ENCODE measurements at places on chromosomes 12 and 14.

- peak; percentile 63 for DNase-seq
These were observed 19.7 kb upstream of the CD9 start for GRCh38 chr12:6180268-6181051.

DNA sequence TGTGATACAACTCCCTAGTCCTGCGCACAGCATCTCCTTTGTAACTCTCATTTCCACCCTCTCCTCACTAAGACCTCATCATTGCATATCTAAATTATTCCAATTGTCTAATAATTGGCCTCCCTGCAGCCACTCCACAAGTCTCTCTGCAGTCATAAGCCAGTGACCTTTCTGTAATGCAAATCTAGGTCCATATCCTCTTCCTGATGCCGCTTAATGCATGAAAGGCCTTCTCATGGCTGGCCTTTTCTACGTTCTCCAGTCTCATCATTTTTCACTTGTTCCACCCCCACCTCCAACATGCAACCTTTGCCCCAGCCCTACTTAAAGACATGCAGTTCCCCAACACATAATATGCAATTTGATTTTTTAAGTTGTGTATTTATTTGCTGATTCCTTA lies 96.0 kb downstream of the RPAP3 start:
- no peak for DNase-seq

GRCh38 chr14:22071006-22071405 lies 397.4 kb upstream of the OR4E1 start:
- DNase-seq: no peak

GRCh38 chr12:78559886-78560285 lies 304.7 kb upstream of the SYT1 start:
- DNase-seq: no peak

- peak; percentile 21 for DNase-seq
These were observed 114.5 kb downstream of the RAD51B start for GRCh38 chr14:67934087-67934486.

Data from right hindlimb (tissue), 1 donor.